ENCODE measurements at places on chromosomes 13 and 19.
A peak's percentile ranks its signal among the peaks of the same experiment; 100 is the strongest.

DNA sequence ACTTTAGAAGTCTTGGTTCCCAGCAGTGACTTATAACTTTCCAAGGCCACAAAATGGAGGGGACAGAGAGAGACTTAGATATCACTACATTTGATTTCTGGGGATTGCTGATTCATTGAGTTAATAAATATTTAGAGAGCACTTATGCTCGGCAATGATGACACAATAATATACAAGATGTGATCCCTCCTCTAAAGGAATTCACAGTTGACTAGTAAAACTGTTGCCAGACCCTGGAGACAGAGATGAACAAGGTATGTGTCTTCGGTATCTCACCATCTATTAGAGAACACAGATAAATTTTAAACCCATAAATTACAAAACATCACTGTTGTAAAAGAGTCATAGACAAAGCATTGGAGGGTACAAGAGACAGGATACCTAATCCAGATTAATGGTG lies 437.5 kb downstream of the FOXO1 start:
- no peak for DNase-seq

DNA sequence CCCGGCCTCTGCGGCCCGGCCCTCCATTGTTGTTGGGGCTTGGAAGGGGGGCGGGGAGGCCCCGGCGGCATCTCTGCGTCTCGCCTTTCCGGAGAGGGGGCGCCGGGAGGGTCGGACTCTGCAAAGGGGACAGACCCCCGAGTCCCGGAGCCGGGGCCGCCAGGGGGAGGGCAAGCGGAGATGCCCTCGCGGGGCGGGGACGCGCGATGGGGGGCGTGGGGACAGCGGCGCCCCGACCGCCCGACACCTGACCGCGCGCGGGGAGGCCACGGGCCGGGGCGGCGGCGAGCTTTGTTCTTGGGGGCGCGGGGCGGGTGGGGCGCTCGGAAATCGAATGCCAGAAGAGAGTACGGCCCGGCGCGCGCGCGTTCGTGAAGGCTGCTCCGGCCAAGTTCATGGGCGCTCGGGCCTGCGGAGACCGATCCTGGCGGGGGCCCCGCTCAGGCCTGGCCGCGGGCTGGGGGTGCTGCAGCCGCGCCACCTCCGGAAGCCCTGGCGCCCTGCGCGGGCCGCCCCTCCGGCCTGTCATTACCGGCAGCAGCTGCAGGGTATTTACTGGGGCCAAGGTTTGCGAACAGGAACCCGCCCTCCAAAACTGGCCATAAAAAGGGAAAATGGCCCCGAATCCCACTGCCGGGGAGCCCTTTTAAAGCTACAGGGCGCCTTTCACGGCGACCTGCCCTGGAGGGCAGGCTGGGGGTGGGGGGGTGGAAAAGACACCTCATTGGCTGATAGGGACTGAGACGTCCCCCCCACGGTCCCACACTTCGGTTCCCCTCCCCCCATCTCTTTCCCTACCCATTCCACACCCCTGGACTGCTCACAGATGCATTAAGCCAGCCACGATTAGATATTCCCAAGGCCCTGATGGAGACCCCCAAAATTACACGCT lies 11.1 kb upstream of the NANOS3 start:
- no peak for DNase-seq

GRCh38 chr13:65763811-65764210 lies 1466.3 kb downstream of the PCDH9 start:
- no peak for DNase-seq

GRCh38 chr13:25717666-25718197 lies 334.1 kb downstream of the SHISA2 start:
- DNase-seq: no peak

GRCh38 chr19:45177817-45178261 lies at the start of gene TRAPPC6A:
Gene TRAPPC6A (minus strand): TSS chr19:45178237. CDS start chr19:45178218, 19 bp downstream.
- DNase-seq: no peak

- DNase-seq: no peak
Observed at GRCh38 chr13:111047326-111047725, 67.8 kb upstream of the ARHGEF7 start.

DNA sequence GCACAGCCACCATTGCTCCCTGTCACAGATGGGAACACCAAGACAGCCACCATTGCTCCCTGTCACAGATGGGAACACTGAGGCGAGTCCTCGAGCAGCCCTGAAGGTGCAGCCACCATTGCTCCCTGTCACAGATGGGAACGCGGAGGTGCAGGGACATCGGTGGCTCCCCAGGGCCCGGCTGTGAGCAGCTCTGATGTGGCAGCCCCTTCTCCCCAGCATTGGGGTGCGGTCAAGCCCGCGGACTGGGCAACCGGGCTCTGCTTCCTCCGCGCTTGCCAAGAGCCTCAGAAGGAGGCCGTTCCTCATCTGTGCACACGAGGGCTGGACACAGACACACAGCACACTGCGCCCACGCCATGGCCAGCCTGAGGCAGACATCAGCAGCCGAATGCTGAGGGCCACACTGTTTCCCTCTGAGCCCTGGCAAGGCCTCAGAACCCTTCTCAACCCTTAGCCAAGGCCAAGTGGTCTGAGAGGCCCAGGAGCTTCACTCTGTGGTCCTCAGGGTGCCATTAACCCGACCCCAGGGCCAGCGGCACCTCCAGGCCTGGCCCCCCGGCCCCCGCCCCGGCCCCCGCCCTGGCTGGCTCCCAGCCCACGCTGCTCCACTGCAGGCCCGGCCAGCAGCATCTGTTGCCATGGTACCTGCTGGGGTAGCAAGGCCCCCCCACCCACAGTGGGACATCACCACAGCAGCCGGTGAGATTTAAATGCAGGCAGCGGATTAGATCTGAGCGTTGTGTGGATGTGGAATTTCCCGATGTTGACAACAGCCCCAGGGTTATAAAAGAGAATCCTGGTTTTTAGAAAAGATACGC lies 18.4 kb downstream of the C2CD4C start:
- DNase-seq: no peak

DNA sequence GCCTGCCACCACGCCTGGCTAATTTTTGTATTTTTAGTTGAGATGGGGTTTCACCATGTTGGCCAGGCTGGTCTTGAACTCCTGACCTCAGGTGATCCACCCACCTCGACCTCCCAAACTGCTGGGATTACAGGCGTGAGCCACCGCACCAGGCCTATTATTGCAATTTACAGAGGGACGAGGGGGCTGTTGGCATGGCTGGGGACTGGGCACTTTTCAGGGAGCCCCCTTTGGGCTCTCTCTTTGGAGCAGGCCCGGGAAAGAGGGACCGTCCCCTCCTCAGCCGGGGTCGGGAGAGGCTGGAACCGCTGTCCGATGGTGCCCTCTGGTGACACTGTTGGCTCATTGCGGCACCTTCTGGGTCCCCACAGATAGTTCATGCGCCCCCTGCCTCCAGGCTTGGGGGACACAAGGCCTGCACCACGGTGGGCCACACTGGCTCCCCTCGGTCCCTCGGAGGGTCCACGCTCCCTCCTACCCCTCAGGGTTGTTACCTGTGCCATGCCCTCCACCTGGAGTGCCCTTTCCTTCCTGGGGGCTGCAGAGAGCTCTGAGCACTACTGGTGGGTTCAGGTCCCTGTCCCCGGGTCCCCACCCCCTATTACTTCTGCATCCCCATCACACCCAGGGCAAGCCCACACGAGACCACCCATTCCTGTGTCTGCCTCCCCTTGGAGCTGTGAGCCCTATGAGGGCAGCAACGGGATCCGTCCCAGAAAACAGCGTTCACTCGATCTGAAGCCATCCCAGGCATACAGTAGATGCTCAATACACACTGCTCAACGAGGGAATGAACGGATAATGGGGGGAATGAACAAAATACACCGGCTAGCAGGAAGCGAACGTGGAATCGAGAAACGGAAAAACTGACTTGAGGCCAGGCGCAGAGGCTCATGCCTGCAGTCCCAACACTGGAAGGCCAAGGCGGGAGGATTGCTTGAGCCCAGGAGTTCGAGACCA lies 12.5 kb downstream of the FEM1A start:
- DNase-seq: peak; percentile 34

DNA sequence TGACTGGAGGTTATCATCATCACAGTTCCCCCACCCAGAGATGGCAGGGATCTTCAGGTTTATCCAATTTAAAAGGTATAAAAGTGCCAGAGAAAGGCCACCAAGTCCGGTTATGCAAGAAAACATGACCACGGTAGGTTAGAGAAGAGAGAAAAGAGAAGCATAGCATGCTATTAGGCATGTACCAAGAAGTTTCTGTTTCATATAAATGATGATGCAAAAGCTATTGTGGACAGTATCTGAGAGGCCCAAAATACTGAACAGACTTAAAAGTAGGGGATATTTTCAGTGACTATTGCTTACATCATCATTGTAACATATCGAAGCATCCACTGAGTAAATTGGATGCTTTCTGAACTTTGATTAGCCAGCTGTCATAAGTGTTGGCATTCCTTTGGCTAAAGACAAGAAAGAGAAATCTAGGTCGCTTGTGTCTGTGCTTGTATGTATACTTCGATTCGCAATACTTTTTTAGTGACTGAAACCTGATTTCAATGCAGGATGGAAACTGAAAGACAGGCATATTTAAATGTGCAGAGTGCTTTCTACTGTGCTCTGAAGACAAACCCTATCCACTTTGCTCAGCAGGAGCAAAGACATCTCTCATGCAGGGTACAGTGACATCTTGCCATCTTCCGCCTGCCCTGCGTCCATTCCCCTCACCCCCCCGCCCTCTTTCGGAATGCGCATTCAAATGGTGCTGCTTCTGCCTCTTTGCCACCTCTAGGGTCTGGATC lies 180.3 kb downstream of the SHISA2 start:
- no peak for DNase-seq

- no peak for DNase-seq
Observed at GRCh38 chr13:109718726-109719125, 67.7 kb downstream of the IRS2 start.

- no peak for DNase-seq
Observed at GRCh38 chr13:50512474-50513299, 330.8 kb downstream of the DLEU7 start.

DNA sequence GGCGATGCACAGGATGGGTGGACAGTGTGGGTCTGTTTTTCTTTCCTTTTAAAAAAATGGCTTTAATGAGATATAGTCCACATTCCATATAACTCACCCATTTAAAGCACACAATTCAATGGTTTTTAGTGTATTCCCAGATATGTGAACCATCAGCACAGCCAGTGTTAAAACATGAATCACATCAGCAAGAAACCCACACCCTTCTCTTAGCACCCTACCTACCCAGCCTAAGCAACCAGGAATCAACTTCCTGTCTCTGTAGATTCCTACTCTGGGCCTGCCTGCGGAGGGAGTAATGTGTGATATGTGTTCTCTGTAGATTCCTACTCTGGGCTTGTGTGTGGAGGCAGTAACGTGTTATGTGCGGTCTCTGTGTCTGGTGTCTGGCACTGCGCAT lies 11.9 kb downstream of the TMEM255B start:
- DNase-seq: no peak

DNA sequence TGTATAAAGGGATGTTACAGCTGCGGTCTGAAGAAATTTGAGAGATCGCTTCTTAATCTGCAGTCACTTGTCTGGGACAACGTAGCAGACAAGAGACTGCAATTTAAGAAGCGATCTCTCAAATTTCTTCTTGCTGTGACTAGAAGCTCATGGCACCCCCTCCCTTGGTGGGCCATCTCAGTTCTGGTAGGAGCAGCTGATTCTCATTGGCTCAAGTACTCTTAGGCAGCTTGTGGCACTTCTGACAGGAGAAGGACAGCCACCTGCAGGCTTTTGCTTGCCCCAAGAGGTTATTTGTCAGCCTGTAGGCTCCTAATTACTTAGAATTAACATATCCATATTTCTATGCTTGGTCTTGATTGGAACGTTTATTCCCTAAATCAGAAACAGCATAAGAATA lies 503.0 kb downstream of the DCT start:
- no peak for DNase-seq

DNA sequence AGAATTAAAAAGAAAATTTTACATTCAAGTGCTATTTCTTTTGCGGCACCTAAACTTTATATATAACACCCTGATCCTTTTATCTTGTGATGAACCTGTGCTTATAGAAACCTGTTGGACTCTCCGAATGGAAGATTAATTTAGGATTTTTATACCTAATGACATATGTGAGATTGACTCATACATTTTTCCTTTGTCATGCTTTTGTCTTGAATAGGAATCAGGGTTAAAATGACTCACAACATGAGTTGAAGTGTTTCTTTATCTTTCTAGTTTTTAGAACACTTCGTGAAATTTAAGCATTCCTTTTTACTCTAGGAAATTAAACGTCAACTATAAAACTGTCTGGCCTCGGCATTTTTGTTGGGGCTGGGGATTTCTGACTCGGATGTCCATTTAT lies 378.9 kb downstream of the PCDH20 start:
- no peak for DNase-seq

- DNase-seq: no peak
Observed at GRCh38 chr19:51122112-51122981, 2.4 kb upstream of the SIGLEC9 start.

- DNase-seq: no peak
Observed at GRCh38 chr19:50361290-50362029, 4.0 kb downstream of the NAPSA start.

GRCh38 chr13:32176696-32177095 lies 138.5 kb downstream of the ZAR1L start:
- no peak for DNase-seq

DNA sequence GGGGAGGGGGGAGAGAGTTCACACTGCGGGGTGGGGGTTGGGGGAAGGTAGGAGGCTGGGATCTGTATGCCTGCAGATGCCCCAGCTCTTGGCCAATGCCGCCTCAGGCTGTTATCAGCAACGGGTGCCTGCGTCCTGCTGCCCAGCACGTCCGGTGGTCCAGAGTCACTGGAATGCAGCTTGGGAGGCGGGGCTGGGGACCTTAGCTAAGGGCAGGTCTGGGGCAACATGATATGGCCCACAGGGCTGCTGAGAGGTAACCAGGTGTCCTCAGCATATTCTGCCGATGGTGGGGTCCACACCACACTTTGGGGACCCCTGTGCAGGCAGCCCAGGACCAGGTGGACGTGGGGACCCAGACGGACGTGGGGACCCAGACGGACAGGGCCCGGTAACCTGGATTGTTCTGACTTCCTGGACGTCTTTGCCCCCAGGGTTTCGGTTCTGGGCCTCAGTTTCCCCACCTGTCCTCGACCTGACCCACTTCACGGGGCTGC lies 668 bp upstream of the ARHGAP45 start:
- no peak for DNase-seq

DNA sequence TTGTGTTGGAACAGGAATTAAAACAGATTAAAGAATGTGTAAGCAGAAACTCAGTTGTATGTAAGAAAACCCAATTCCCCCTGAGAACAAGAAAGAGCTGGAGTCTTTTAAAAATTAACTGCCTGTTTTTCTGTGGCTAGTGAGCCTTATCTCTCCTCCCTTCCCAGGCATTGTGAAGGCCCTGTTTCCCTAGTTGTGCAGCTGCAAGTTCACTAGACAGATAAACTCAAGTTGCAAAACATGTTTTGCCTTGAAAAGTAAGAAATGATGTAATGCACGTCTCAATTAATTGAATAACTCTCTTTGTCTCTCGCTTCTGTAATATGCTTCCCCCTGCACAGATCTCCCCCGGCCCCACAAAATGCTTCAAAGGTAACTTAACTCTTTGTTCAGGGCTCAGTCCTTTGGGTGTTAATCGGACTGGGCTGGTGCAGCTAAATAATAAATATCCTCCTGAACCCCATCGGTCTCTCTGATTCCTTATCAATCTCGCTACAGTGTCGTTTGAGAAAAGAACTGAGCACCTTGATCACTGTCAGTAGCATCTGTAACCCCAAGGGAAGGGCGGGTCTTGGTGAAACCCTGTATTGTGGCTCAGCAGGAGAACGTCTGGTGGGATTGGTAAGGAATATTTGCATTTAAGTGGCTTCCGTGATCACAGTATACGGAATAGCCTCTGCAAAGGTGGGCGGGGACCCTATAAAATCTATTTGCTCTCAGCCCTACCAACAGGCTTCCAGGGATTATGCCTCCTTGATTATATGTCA lies 1.6 kb upstream of the ZNF556 start:
- DNase-seq: no peak

- DNase-seq: no peak
Observed at GRCh38 chr19:43499042-43499441, 5.5 kb downstream of the PHLDB3 start.

All from stimulated activated CD4-positive, alpha-beta T cell treated with anti-CD3 and anti-CD28 coated beads, TNF-alpha, amount 100 ng/mL, for 1 hour (primary cell).